IMR-90 (cell line): ENCODE measurements at places on chromosomes 6 and 20. TPM values are rescaled to one million over a fixed set of nuclear protein-coding genes. Genes with fewer than 3 reads are reported as not detected.

PPARD gene
- 69.0 and 78.3 TPM in 2 replicates for polyA plus RNA-seq

MAFB gene
- polyA plus RNA-seq, result 0.07 and 0.10 TPM in 2 replicates

IL22RA2 gene
- not detected in 2 replicates for polyA plus RNA-seq

POLH gene
- 13.1 and 13.3 TPM in 2 replicates for polyA plus RNA-seq

BPIFB4 gene
- polyA plus RNA-seq, result not detected in 2 replicates

MRPS26 gene
- polyA plus RNA-seq, result 38.6 and 49.5 TPM in 2 replicates

PIGT gene
- 145 and 168 TPM in 2 replicates for polyA plus RNA-seq

KIAA1755 gene
- polyA plus RNA-seq, result 4.7 and 5.1 TPM in 2 replicates

CPNE5 gene
- 0.07 and 0.10 TPM in 2 replicates for polyA plus RNA-seq

JAG1 gene
- polyA plus RNA-seq, result 9.4 and 10.2 TPM in 2 replicates

ADGRF5 gene
- not detected in 2 replicates for polyA plus RNA-seq

NNAT gene
- polyA plus RNA-seq, result 6.5 and 8.2 TPM in 2 replicates

TP53TG5 gene
- not detected in 2 replicates for polyA plus RNA-seq

DYNLRB1 gene
- polyA plus RNA-seq, result 380 and 406 TPM in 2 replicates

TRAPPC3L gene
- polyA plus RNA-seq, result 0.03 TPM in 1 of 2 replicates, not detected in the other

FAM162B gene
- 2.9 and 4.0 TPM in 2 replicates for polyA plus RNA-seq

SPATA25 gene
- polyA plus RNA-seq, result 0.36 and 1.0 TPM in 2 replicates

SOBP gene
- 0.60 and 0.99 TPM in 2 replicates for polyA plus RNA-seq

TTLL9 gene
- polyA plus RNA-seq, result not detected in 2 replicates

ZNF311 gene
- polyA plus RNA-seq, result 0.27 and 0.34 TPM in 2 replicates

GNAS-AS1 gene
- 0.60 and 0.90 TPM in 2 replicates for polyA plus RNA-seq

RNF144B gene
- 0.42 and 0.44 TPM in 2 replicates for polyA plus RNA-seq

BANF2 gene
- not detected in 2 replicates for polyA plus RNA-seq
